ENCODE measurements at places on chromosomes 12 and 14.

DNA sequence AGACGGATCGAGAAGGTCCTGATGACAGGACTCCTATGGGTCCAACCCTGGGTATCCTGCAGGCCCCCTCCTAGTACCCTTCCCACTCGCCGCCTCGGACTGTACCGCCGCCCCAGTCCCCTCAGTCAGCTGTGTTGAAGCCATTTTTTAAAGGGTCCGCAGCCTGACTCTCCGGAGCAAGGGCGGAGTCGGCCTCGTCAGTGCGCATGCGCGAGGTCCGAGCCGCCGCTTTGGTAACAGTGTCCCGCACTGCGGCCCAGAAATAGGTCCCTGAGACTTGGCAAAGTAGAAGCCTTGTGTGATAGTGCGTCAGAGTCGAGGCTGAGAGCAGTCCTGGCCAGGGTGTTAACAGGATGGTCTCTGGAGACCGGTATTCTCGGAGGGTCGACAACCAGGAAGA lies 769.0 kb upstream of the ALG10B start:
- DNase-seq, result no peak

DNA sequence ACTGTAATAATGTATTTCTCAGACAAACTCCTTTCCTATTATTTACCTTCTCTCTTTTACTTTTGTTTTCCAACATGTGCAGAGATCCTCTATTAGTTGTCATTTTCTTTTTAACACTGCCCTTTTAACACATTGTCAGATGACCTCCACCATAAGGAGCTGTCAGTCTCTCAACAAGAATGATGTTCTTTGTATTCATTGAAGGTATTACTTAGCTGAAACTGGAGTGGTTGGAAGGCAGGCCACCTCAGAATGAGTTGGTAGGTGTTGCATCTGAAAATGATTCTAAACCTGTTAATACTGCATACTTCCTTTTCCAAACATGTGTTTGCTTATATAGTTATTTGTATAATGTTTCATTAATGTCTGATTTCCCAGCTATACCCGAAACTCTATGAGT lies 16.9 kb downstream of the TMEM117 start:
- DNase-seq, result no peak

- DNase-seq, result no peak
These were observed 82.1 kb upstream of the BDKRB2 start for GRCh38 chr14:96122496-96122895.

DNA sequence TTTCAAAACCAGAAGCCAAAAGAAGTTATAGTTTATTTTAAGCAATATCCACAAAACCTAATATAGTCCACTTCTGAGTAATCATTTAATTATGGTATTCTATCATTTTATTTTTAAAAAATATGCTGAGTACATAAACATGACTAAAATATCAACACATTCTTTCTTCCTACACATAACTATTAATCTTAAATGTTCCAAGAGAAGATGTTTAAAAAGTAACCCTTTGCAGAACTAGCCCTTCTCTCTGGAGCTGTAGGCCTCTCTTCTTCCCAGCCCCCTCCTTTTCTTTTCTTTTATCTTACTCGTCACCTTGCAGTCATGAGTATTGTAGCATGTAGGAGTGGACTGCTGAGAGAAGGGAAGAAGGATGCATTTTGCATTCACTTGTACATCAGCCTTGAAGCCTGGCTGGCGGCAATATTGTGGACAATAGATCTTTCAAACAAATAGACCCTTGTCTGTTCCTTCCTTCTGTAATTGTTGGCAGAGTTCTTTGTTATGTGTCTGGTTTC lies 941.9 kb downstream of the NRXN3 start:
- no peak for DNase-seq

- DNase-seq, result no peak
These were observed 17.1 kb upstream of the AMN start for GRCh38 chr14:102905116-102906108.

DNA sequence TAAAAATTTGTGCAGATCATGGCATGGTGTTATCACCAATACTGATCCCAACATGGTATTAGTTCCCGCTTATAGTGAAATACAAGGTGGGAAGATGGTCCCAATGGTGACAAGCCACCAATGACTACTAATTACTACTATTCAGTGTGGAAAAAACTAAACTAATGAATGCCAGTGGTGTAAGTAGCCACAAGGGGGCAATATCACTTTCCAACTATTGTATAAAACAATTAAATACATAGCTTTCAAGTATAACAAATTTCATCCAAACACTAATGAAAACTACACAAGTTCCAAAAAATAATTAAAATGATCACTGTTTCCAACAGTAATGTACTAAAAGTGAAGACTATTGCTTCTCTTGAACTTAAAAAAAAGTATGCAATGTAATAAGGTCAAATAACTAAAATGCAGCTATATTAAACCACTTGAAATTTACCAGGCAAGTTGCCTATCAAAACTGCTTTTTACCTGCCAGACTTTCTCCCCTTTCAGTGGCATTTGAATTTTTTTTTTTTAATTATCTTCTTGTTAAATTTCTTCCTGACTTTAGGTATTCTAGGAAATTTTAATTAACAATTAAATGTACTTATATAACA lies 58.0 kb downstream of the PAPLN start:
- no peak for DNase-seq

- DNase-seq, result no peak
These were observed 110.5 kb upstream of the FUT8 start for GRCh38 chr14:65301862-65302539.

- no peak for DNase-seq
These were observed 26.6 kb downstream of the RASSF3 start for GRCh38 chr12:64636856-64637255.

- DNase-seq, result no peak
These were observed 29.8 kb upstream of the CCT2 start for GRCh38 chr12:69555461-69555860.

DNA sequence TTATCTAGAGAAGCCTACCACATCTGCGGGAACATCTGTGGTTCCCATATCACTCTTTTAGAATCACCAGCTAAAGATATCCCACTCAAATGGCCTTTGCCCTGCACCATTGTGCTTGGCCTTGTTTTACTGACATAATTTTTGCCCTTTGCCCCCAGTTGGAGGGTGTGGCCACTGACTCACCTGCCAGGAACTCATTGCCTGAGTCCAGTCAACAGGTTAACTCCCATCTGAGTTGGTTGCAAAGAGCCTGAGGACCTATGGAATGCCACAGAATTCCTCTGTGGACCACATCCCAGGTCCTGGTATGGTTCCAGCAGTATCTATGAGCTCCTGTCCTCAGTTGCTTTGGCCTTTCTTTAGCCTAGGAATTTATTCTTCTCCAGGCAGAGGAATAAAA lies 55.7 kb upstream of the PTGR2 start:
- no peak for DNase-seq

DNA sequence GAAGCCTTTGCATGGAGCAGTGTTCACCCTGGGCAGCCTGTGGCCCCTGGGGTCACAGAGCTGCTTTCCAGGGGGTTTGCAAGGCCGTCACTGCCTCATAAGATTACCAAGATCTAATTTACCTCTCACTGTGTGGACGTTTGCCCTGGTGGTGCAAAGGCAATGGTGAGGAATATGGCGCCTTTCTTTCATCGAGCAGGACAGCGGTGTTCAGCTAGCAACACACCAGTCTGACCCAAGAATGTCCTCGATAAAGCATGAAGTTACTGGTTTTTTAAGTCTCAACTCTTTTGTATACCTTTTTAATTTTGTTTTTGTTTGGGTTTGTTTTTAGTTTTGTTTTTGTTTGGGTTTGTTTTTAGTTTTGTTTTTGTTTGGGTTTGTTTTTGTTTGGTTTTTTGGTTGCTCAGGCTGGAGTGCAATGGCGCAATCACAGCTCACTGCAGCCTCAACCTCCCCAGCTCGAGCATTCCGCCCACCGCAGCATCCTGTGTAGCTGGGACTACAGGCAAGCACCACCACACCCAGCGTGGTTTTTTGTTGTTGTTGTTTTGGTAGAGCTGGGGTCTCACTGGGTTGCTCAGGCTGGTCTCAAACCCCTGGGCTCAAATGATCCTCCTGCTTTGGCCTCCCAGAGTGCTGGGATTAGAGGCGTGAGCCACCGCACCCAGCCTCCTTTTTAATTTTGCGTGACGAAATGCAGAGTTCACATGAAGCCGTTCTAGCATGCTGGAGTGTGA lies 57.9 kb downstream of the PPP2R5C start:
- DNase-seq, result no peak

- DNase-seq, result no peak
These were observed 298.4 kb downstream of the SYT1 start for GRCh38 chr12:79162948-79163347.

DNA sequence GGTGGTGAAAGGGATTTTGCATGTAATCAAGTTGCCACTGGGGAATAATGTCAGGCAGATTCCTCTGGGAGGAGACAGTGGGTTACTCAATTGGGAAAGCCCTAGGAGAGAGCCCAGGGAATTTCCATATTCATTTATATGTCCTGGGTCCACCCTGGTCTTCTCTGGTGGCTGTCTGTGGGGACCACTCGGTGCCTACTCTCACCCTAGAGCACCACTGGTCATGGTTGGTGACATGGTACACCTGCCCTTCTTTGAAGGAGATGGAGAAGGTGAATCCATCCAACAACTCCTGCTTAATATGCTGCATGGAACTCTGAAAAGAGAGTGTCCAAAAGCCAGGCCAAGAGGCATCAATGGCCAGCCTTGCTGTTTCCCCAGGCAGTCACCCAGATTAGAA lies 12.8 kb upstream of the RERG start:
- DNase-seq, result no peak

DNA sequence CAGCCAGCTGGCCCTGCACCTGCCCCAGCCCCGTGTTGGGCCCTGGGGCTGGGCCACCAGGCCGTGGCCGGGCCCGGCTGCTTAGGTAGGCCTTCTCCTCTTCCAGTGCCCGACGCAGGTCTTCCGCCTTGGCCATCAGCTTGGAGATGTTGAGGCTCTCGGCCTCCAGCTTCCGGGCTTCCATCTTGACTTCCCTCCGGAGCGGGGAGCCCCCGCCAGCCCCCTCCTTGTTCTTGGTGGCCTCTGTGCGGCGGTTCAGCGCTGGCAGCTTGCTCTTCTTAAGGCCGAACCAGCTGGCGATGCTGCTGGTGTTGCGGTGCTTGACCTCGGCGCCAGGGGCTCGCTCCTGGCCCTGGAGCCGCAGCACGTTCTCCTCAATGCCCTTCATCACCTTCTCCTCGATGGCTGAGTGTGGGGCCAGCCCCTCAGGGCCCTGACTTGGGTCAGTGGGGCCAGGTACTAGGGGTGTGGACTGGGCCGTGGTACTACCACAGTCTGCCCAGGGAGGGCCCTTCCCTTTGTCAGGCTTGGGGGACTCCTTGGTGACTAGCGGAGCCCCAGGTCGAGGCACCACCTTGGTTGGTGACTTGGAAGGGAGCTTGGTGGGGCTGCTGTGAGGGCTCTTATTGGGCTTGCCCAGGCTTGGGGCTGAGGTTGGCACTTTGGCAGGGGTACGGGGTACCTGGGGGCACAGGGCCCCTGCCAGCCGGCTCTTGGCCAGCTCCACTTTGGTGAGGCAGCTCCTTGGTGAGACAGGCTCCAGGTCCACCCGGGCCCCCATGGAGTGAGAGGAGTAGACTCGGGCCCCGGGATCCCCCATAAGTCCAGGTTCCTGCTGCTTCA lies 33.2 kb downstream of the NCKAP5L start:
- DNase-seq, result no peak

DNA sequence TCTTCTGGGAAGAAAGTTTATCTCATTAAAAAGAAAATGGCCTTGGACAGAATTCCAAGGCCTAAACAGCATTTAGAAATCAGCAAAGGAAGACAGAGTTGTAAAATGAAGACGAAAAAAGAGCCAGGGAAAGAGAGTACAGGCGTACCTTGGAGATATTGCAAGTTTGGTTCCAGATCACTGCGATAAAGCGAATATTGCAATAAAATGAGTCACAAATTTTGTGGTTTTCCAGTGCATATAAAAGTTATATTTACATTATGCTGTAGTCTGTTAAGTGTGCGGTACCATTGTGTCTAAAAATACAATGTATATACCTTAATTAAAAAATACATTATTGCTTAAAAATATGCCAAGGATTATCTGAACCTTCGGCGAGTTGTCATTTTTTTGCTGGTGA lies 9.0 kb downstream of the PCNX1 start:
- no peak for DNase-seq

- DNase-seq, result no peak
These were observed 91.1 kb downstream of the FOXN3 start for GRCh38 chr14:89325959-89326358.

DNA sequence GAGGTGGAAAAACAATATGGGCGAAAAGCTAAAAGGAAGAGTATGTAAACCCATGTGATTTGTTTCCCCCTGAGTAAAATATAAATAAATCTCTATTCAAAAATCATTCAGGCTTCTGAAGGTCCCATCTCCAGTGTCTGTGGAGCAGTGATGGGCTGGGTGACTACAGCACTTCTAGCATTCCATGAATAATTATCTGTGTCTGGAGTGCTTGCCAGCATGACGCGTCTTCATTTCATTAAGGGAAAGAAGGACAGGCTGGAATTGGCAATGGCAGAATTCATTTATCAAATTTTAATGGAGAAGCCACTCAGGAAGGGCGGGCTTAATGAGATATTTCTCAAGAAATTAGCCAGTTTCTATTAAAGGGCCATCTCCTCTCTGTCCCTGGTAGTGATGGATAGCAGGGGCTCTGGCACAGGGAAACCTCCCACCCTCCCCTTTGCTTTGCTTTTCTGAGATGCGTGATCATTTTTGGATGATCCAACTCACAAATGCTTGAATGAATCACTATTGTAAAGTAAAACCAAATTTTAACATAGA lies 916.3 kb upstream of the SEL1L start:
- DNase-seq, result no peak

- DNase-seq, result no peak
These were observed 9.8 kb upstream of the ABHD12B start for GRCh38 chr14:50862036-50862570.

GRCh38 chr14:95313707-95314106 lies 6.0 kb downstream of the CLMN start:
- DNase-seq, result no peak

GRCh38 chr14:58832095-58832521 lies 194.3 kb downstream of the DACT1 start:
- no peak for DNase-seq

- DNase-seq, result peak; percentile 69
These were observed 55.1 kb downstream of the CMAS start for GRCh38 chr12:22100958-22101748.

DNA sequence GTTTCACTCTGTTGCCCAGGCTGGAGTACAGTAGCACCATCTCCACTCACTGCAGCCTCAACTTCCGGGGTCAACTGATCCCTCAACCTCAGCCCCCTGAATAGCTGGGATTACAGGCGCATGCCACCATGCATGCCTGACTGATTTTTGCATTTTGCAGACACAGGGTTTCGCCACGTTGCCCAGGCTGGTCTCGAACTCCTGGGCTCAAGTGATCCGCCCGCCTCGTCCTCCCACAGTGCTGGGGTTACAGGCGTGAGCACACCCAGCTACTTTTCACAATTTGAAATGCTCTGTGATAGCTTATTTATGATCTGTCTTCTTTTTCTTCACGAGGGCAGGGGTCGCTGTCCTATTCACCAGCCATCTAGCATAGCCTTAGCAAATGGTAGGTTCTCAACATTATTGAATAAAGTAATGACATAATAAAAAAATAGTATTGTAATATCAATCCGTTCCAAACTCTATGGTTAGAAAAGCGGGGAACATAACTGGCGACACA lies 477 bp upstream of the DDX47 start:
- no peak for DNase-seq

Data from WERI-Rb-1 (cell line).